ENCODE measurements at places on chromosomes 5 and 9.
A peak's percentile ranks its signal among the peaks of the same experiment; 100 is the strongest.

DNA sequence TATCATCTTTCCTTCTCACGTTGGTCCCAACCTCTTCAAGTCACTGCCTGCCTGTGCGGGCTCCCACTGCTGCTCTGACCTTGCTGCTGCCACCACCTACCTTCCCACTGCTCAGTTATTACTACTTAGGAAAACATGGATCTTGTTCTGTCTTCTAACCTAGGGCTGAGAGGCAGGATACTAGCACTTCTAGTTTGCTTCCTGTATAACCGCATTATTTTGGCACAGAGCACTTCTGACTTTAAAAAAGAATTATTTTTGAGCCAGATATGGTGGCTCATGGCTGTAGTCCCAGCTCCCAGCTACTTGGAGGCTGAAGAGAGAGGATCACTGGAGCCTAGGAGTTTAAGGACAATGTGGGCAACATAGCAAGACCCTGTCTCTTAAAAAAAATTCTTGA lies 135.4 kb upstream of the GNA14 start:
- DNase-seq = no peak

- DNase-seq = no peak
Observed at GRCh38 chr9:69898714-69899209, 78.1 kb downstream of the CFAP95 start.

DNA sequence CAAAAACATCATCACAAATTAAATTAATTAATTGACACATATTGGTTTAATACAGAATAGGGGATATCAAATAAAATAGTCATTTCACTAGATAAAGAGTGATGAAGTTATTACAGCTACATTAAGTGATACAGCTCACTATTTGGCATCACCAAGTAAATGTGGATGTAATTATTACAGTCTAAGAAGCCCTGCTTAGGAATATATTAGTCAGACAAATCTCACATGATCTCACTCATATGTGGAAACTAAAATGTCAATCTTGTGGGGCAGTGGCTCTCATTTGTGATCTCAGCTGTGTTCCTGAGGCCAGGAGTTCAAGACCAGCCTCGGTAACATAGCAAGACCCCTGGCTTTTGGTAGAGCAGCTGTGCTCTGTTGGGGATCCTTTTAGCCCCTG lies 233.4 kb upstream of the RGMB start:
- DNase-seq = no peak

DNA sequence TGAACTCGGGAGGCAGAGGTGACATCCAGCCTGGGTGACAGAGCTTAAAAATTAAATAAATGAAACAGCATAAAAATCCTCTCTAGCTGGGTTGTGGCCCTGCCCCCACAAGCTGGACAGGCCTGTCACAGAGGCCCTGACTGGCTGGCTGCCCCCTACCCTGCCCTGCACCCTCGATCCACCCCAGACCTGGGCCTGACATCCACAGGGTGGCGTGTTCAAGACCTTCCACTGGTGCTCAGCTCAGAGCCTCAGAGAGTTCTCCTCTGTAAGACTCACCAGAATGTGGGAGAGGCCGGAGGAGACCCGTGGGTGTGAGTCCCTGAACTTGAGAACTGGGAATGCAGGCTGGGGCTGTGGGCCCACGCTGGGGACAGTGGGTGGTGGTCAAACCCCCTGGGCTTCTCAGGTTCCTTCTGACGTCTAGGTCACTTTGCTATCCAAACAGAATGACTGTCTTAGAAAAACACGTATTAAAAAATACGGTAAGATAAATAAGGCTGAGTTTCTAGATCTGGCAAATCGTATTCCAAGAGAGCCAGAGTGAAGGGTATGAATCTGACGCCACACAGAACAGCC lies 9.7 kb upstream of the WDR38 start:
- no peak for DNase-seq

DNA sequence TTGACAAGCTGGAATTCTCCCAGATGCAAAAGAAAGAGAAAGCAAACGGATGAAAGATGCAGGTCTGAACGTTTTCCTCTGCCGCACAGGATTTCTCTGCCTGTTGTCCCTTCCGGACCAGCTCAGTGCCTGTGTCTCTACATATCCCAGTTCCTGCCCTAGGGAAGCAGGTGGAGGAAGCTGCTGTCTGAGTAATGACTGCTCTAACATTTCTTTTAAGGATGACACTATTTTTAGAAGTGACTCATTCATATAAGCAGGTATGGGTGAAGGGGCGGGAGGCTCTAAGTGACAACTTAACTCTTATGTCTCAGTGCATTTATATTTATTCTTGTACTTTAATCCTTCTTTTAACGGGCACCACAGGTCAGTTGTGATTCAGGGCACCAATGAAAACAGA lies 128.8 kb downstream of the SLC24A2 start:
- no peak for DNase-seq

GRCh38 chr5:6581559-6582426 lies 51.1 kb downstream of the NSUN2 start:
- peak; percentile 50 for DNase-seq

DNA sequence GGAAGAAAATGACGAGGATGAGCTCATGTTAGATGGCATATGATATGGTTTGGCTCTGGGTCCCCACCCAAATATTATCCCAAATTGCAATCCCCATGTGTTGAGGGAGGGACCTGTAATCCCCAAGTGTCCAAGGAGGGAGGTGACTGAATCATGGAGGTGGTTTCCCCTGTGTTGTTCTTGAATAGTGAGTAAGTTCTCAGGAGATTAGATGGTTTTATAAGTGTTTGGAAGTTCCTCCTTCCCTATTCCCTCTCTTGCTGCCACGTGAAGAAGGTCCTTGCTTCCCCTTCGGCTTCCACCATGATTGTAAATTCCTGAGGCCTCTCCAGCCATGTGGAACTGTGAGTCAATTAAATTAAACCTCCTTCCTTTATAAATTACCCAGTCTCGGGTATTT lies 10.1 kb downstream of the EDIL3 start:
- DNase-seq = no peak

GRCh38 chr5:32155211-32155610 lies 18.9 kb downstream of the GOLPH3 start:
- no peak for DNase-seq

DNA sequence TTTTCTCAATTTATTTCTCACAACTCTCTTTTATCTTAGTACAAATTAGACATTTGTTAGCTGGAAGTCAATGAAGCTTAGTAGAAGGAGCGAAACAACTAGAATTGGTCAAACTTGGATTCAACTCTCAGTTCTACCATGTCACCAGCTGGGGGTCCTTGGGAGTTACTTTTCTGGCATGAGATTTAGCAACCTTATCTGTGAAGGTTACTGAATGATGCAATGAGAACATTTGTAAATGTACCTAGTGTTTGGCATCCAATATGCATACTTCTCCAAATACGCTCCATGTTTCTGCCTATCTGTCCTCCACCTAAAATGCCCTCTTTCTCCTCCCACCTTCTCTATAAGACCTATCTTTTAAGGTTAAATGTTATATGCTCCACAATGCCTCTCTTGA lies 6.3 kb downstream of the HNRNPA0 start:
- no peak for DNase-seq

DNA sequence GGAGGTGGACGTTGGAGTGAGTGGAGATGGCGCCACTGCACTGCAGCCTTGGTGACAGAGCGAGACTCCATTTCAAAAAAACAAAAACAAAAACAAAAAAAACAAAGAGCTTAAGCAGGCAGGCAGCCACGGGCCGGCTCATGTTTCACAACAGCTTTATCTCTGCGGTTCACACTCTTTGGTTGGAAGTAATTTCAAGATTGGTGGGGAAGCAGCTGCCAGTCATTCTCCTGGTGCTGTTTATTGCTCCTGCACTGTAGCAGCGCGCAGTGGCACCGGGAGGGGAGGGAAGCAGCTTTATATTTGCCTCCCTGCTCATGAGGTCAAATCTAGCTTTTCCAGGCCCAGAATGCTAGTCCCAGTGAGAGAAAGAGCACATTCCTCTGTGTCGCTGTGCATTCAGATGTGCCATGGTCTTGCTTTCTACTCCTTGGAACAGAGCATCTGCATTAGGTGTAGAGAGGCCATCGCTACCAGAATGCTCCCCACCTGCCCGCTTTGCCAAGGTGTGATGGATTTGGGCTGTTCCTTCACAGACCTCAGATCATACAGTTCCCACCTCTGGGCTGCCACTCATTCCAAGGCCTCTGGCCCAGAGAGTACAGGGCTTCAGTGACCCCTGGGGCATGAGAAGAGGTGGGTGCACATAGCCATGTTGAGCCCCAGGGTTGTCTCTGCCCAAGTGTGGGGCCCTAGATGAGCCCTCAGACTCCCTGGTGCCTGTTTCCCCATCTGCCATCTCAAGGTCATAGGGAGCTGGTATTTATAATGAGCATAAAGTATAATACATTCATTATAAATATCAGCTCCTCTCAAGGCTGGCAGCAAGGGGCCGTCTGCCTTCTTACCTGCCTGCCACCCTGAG lies 270.4 kb downstream of the MED10 start:
- no peak for DNase-seq

- DNase-seq = no peak
Observed at GRCh38 chr5:172680921-172681320, 39.9 kb downstream of the NEURL1B start.

- no peak for DNase-seq
Observed at GRCh38 chr9:70488098-70488792, 73.8 kb upstream of the KLF9 start.

All from suprapubic skin (tissue), 4 donors.